CD4-positive, alpha-beta memory T cell (primary cell): ENCODE measurements at places on chromosomes 12 and 14. TPM values are rescaled to one million over a fixed set of nuclear protein-coding genes. Genes with fewer than 3 reads are reported as not detected.

Gene SPTB
- total RNA-seq = 0.03 TPM

Gene SLC7A7
- 0.70 TPM for total RNA-seq

DNA sequence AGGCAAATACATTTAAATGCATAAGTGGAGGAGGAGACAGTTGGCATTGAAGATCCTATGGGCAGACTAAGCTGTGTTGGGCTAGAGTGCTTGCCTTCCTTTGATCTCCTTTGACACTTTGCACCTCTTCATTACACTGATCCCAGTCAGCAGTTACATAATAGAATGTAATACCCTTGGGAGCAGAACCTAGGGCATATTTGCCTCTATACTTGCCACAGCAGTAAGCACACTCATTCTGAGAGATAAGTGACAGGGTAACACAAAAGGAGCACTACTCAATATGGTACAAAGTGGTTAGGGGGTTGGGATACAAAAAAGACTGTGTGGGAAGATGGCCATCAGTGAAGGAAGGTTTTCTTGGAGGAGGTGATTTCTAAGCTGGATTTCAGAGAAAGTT lies 9.0 kb downstream of the MARS1 start:
- H3K27me3 ChIP-seq = no peaks in the 10 kb centered on the region
- H3K36me3 ChIP-seq = peaks cover 47% of the 10 kb centered on the region
- H3K4me3 ChIP-seq = no peak overlapping the region
- no peak for DNase-seq
- H3K4me1 ChIP-seq = no peaks in the 10 kb centered on the region

- no peak overlapping the region for H3K27ac ChIP-seq
- no peaks in the 10 kb centered on the region for H3K36me3 ChIP-seq
- H3K27me3 ChIP-seq = no peaks in the 10 kb centered on the region
- H3K4me1 ChIP-seq = no peaks in the 10 kb centered on the region
These were observed 124.6 kb downstream of the BCL11B start for GRCh38 chr14:99147366-99147740.

DNA sequence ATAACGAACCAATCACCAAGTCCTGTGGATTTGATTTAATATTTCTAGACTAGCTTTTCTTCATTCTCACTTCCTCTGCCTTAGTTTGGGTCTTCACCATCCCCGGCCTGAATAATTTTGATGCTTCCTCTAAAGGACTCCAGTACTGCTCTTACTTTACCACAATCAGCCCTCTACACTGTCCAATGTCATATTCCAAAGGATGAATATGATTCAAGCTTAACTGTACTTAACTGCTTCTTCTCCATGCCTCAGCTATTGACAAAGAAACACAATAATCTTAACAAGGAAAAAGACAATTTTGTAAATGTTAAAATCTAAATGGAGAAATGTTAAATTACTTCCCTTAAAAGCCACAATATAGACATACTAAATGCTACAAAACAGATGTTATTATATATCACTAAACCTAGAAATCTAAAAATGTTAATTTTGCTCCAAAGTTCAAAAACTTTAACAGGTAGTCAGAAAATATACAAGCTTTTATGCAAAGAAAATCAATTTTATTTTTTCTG lies 70.2 kb downstream of the STXBP6 start:
- no peak for DNase-seq
- H3K27ac ChIP-seq = no peak overlapping the region
- H3K4me3 ChIP-seq = no peak overlapping the region
- H3K4me1 ChIP-seq = no peaks in the 10 kb centered on the region
- H3K27me3 ChIP-seq = no peaks in the 10 kb centered on the region

- H3K27ac ChIP-seq = no peak overlapping the region
- no peaks in the 10 kb centered on the region for H3K27me3 ChIP-seq
- no peak for DNase-seq
- H3K36me3 ChIP-seq = no peaks in the 10 kb centered on the region
These were observed 23.8 kb downstream of the CYP46A1 start for GRCh38 chr14:99707921-99708320.

GRCh38 chr12:123471374-123472068 lies 13.6 kb downstream of the SNRNP35 start:
- DNase-seq = no peak
- no peaks in the 10 kb centered on the region for H3K27me3 ChIP-seq
- H3K27ac ChIP-seq = no peak overlapping the region
- no peaks in the 10 kb centered on the region for H3K36me3 ChIP-seq
- H3K4me1 ChIP-seq = peaks cover 21% of the 10 kb centered on the region
- no peak overlapping the region for H3K4me3 ChIP-seq

DNA sequence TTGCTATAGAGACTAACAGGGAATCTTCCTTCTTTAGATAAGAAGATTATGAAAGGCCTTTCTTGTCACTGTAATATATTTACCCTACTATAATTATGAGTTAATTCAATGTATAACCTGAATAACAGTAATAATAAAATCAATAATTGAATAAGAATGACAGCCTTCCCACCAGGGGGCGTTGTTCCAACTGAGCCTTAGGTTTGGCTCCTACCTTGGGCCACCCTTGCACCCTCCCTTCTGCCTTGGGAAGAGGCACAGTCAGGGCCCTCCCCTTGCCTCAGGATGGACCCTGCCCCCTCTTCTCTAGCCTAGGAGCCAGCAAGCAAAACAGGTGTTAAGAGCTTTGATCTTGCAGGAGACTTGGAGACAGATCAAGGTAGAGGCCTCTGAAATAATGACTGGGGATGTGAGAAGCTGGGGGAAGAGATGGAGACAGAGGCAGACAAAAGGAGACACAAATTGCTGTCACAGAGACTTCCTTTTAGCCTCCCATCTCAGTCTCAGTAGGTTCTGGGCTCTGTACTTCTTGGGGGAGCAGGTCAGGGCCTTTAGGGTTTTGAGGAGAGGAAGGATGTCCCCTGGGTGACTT lies 40.1 kb upstream of the CISTR start:
- H3K27me3 ChIP-seq = peaks cover 4% of the 10 kb centered on the region
- H3K4me3 ChIP-seq = no peak overlapping the region
- H3K4me1 ChIP-seq = no peaks in the 10 kb centered on the region
- H3K36me3 ChIP-seq = no peaks in the 10 kb centered on the region
- DNase-seq = no peak
